ENCODE measurements at places on chromosomes 13 and 19.

- no peak for DNase-seq
These were observed 85.2 kb downstream of the LRRC63 start for GRCh38 chr13:46296921-46297320.

DNA sequence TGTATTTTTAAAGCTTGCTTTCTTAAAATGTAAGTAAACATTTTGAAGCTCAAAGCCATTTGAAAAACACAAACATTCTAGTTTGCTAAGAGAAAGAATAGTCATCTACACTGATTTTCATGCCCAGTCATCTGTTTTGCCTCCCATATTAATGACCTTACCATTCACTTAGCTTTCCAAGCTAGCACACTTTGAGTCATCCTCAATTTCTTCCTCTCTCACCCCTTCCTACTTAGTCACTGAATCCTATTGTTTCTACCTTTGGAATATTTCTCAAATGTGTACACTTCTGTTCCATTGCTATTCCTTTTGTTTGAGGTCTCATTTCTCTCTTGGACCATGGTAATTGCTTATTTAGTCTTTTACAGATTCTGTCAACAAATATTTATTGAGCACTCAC is 7.3 kb upstream of the HS6ST3 start:
- no peak for DNase-seq

GRCh38 chr13:99033814-99034213 is 56.0 kb upstream of the DOCK9 start:
- DNase-seq = no peak

DNA sequence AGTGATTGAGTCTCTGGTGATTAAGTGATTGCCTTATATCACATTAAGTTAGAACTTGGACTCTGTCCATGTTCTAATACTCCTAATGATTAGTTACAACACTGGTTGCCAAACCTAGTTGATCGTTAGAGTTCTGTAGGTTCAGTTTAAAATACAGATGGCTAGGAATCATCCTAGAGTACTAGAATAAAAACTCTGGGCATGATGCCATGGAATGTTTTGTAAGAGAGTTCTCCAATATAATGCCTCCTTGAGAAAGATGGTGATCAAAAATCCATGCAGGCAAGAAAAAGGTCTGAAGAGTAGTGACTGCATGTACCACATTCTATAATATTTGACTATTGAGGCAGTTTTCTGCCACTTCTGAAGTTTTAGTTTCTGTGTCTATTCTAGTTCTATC is 176.3 kb downstream of the GPC5 start:
- no peak for DNase-seq

DNA sequence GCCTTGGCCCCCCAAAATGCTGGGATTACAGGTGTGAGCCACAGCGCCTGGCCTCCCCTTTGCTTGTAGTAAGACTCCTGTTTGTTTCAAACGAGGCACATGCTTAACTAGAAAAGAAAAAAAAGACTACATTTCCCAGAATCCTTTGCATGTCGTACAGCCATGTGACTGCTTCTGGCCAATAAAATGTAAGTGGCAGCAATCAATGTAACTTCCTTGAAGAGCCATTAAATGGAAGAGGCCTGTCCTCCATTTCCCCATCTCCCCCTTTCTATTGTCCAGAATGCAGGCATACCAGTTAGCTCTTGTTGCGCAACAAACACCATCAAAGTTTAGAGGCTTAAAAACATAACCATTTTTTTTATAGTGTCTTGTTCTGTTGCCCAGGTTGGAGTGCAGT is 10.4 kb upstream of the GPR32 start:
- DNase-seq = no peak

GRCh38 chr19:6228551-6229215 is 51.1 kb downstream of the MLLT1 start:
- no peak for DNase-seq

Measured in cortex of kidney (tissue), 1 donor.